ENCODE measurements at places on chromosomes 13 and 19.

DNA sequence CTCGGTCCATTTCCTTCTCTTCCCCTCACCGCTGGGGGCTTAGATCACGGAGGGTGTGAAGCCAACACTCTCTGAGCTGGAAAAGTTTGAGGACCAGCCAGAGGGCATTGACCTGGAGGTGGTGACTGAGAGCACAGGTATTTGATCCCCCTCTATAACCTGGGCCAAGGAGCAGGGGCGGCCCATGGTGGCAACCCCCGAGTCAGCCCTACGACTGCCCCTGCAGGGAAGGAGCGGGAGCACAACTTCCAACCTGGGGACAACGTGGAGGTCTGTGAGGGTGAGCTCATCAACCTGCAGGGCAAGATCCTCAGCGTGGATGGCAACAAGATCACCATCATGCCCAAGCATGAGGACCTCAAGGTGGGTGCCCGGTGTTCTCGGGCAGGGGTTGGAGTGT lies 11.6 kb upstream of the TIMM50 start:
- no peak for DNase-seq

GRCh38 chr13:100855151-100855550 lies 180.6 kb upstream of the TMTC4 start:
- DNase-seq, result no peak

- DNase-seq, result no peak
These were observed 3.6 kb downstream of the CEACAM20 start for GRCh38 chr19:44525721-44526430.

GRCh38 chr19:30171795-30172612 lies 200.2 kb upstream of the ZNF536 start:
- DNase-seq, result no peak

DNA sequence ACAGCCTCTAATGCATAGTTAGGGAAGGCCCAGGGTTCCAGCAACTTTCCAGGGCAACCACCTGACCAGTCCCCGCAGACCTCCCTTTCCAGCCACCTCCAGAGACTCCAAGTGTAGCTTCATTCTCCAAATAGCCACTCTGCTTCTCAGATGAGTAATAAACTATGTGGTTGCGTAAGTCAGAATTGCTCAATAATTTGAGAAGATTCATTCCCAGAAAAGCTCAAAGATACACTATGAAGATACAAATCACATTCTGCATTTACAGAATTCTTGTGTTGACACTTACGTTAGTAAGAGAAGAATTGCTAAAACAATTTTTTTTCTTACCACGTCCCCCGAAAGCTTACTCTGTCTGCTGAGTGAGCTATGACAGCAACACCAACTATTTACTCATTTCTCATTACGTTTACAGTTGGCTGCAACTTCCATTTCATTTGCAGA lies 8.2 kb upstream of the LATS2 start:
- DNase-seq, result no peak

DNA sequence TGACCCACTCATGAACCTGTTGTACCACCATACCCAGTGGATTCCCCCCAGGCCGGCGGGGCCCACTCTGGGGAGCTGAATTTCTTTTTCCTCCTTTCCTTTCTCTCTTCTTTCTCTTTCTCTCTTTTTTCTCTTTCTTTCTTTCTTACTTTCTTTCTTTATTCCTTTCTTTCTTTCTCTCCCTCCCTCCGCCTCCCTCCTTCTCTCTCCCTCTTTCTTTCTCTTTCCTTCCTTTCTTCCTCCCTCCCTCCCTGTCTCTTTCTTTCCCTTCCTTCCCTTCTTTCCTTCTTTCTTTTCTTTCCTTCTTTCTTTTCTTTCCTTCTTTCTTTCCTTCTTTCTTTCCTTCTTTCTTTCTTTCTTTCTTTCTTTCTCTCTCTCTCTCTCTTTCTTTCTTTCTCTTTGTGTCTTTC lies 327.7 kb downstream of the ZNF536 start:
- DNase-seq, result no peak

- no peak for DNase-seq
These were observed 353 bp downstream of the ENOX1 start for GRCh38 chr13:43786472-43786765.

DNA sequence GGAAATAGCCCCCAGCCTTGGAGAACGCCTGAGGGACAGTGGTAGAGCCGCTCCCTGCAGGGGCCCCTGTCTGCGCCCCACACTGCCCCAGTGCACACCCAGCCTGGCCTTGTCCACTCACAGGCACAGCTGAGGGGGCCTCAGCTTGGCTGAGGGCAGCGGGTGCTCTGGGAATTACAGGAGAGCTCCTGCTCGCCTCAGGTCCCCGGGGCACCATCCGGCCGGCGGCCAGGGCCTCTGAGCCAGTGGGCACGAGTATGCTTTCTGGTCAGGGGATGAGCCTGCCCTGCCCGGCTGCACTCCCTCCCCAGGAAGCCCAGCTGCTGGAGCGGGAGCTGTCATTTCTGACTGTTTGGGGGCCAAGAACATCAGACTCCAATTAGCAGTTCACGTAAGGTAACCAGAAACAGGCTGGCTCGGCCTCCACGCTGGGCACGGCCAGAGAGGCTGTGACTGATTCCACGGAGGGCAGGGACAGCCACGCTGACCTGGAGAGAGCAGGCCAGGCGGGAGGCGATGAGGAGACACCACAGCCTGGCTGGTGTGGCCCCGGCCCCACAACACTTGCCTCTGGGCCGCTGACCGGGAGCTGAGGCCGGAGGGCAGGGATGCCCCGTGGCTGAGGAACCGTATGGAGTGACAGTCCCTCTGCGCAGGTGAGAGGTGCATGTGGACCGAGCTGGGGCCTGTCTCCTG lies 15.4 kb downstream of the CEBPG start:
- DNase-seq, result no peak

- DNase-seq, result no peak
These were observed 662.7 kb downstream of the DIAPH3 start for GRCh38 chr13:59501004-59501403.

- DNase-seq, result no peak
These were observed 1.0 kb upstream of the KRI1 start for GRCh38 chr19:10566658-10567410.

GRCh38 chr13:111166882-111167675 lies 52.0 kb downstream of the ARHGEF7 start:
- DNase-seq, result no peak

GRCh38 chr19:28574212-28574611 lies 638.7 kb downstream of the UQCRFS1 start:
- DNase-seq, result no peak

DNA sequence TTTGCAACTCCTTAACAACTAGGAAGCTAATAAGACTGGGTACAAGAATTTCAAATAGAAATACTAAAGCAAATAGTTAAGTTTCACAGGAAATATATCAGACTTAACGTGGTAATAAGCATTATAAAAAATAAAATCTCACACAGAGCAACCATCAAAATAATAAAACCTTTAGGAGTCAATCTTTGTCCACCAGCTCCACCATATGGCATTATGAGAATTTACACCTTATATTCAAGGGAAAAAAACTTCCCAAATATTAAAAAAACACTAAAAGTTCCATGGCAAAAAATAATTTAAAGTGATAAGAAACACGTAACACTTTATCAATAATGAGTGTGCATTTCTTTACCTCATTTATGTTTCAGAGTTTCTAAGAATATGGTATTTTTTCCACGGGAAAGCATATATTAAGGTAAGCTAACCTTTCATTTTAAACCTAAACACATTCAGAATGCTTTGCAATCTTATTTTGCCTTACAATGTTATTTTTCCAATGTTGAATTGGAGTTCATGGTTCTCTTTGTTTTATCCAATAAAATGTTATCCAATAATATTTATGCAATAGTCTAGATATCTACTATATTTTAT lies 423.2 kb upstream of the SGCG start:
- no peak for DNase-seq

DNA sequence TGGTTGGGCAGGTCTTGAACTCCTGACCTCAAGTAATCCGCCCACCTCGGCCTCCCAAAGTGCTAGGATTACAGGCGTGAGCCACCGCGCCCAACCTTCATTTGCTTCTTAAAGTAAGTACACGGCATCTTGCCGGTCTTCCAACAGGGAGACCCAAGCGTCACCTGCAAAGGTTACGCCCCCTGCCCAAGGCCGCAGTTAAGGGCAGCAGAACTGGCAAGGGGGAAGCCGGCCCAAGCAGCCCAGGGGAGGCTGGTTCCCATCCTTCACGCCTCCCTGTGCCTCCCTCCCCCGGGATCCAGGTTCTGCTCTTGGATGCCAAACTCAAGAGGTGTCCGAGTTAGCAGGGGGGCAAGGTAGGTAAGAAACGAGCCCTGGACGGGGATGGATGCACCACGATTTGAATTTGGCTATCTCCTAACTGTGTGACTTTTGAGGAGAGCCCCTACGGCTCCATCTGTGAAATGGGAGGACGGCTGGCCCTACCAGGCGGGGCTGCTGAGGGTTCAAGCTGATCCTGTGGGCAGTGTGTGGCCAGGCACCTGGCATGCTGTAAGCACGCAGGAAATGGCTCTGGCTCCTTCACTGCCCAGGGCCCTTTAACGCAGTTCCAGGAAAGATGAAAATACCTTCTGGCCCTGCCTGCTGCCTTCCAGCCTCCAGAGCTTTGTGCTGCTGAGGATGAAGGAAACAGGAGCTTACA lies 9.0 kb downstream of the RFX1 start:
- no peak for DNase-seq

DNA sequence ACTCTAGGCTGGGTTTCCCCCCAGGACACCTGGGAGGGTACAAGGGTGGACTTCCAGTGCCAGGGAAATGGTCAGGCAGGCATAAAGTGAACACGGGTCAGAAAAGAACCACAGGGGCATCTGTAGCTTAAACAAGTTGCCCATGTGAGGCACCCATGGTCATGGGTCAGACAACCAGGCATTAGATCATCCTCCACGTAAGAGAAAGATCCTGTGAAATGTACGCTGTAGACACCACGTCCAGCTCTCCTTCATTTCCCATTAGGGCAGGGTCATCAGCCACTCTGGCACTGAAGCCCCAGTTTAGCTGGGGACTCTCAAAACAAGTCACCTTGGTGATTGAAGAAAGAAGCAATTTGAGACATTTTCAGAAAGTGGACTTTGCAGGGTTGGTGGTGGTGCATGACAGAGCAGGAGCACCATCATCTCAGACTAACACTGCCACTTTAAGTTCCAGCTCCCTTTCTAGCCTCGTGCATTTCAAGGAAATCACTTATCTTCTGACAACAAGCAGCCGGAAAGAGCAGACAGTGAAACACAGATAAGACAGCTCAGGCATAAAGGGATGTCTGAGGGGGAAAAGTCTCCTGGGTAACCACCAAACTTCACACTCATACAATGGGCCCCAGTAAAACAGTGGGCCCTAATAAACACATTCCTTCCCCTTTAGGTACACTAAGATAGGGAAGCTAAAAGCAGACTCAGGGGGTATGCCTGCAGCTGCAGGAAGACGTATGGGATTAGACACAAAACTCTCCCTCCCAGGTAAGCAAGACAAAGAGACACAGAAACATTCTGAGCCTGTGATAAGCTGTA lies 16.1 kb upstream of the SIGLEC6 start:
- no peak for DNase-seq

DNA sequence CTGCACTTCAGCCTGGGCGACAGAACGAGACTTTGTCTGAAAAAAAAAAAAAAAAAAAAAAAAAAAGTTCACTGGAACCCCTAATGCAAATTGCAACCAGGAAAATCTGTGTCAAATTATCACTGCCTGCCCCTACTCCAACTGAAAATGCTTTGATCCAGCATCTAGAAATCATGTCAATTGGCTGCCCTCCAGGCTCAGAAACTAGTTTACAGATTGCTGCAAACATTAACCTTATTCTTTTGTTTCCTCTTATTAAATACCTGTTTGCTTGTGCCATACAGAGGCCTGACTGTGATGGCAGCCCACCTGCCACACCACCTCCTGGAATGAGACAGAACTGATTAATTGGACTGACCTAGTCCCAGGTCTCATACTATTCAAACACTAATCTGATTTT lies 18.6 kb upstream of the AKT2 start:
- no peak for DNase-seq

DNA sequence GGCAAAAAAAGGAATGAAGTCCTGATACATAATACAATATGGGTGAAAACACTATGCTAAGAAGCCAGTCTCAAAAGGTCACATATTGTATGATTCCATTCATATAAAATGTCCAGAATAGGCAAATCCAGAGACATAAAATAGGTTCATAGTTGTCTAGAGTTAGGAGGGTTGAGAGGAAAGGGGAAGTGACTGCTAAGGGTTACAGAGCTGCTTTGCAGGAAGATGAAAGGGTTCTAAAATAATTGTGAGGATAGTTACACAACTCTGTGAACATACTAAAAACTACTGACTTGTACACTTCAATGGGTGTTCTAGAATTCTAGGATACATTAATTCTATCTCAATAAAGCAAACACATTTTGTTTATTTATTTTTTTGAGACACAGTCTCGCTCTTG lies 25.7 kb downstream of the CAB39L start:
- DNase-seq, result no peak

DNA sequence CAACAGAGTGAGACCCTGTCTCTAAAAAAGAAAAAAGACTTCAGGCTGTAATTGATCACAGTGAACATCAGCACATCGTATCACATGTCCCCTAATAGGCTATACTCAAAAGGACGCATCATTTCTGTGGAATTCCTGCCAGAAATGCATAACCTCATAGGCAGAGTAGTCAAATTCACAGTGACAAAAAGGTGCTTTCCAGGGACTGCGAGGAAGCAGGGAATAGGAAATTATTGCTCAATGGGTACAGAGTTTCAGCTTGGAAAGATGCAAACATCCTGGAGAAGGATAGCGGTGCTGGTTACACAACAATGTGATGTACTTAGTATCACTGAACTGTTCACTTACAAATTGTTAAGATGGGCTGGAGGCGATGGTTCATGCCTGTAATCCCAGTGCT lies 41.1 kb upstream of the MRI1 start:
- no peak for DNase-seq

DNA sequence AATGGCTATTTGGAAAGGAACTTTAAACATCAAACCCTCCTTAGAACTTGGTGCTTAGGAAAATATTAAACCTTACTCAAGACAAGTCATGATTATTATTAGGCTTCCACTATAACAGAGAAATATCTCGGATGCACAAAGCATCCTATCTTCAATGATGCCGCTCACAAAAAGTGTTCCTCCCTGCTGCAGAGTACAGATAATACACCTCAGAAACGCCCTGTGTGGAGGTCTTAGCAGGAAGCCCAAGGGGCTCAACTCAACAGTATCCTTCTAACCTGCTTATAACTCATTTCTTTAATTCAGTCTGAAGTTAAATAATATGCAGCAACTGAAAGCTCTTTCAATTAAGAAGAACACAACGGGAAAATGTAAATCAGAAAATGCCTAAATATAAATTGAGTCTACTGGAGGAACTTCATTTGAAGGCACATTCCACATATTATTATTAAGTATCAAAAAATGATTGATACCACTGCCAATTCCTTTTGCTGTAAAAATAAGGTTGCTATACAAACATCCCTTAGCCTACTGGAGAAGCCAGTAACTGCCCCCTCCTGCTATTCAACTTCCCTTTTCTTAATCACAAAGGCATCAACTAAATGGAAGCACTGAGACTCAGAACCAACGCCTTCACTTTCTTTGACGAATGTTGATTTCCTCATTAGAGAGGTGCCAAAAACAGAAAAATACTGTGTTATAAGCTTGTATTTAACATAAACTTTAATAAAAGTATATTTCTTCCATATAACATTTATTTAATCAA lies 12.0 kb downstream of the ELF1 start:
- DNase-seq, result no peak
